ENCODE measurements at places on chromosomes 5 and 9.
A peak's percentile ranks its signal among the peaks of the same experiment; 100 is the strongest.

DNA sequence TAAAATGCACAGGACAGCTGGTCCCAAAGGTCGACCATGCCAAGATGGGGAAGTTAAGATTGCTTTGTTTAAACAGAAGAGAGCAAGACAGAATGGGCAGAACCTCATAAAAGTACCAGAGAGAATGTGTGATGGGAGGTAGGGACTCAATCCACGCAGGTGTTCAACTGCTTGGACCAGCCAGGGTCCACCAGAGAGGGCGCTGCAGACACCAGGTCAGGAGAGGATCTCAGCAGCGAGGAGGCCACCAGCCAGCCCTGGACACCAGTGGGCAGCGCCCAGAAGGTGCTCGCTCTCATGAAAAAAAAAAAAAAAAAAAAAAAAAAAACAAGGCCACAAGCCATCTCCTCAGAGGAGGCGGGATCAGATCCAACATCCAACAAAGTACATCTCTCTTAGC, 81.8 kb downstream of the SHC3 start:
- H3K4me3 ChIP-seq = no peak overlapping the region
- peaks cover 17% of the 10 kb centered on the region for H3K27me3 ChIP-seq
- DNase-seq = no peak
- no peaks in the 10 kb centered on the region for H3K4me1 ChIP-seq

GRCh38 chr9:99184110-99184474, 37.6 kb downstream of the ALG2 start:
- peaks cover under 1% of the 10 kb centered on the region for H3K27me3 ChIP-seq
- no peaks in the 10 kb centered on the region for H3K36me3 ChIP-seq
- peaks cover 58% of the 10 kb centered on the region for H3K4me1 ChIP-seq

DNA sequence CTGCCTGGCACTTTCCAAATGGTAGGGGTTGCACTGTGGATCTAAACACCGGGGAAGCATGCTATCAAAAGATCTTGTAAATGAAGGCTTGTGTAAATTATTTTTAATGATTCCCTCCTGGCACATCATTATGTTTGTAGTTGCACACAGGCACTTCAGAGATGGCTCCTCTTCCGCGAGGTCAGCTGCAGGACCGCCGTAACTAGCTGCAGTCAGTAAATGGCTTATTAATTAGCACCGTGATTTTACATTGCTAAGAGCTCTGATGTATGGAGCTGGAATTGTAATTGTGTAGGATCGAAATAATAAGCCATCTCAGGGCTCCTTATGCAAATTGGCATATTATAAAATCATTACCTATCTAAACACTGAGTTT, 397.6 kb upstream of the IRX1 start:
- peaks cover 6% of the 10 kb centered on the region for H3K4me1 ChIP-seq
- no peak for DNase-seq
- no peak overlapping the region for H3K4me3 ChIP-seq
- peaks cover 43% of the 10 kb centered on the region for H3K27me3 ChIP-seq

- peaks cover 18% of the 10 kb centered on the region for H3K4me1 ChIP-seq
- H3K36me3 ChIP-seq = no peaks in the 10 kb centered on the region
- no peak overlapping the region for H3K4me3 ChIP-seq
- H3K27ac ChIP-seq = peak overlapping the region; percentile 45
- H3K27me3 ChIP-seq = no peaks in the 10 kb centered on the region
Observed at GRCh38 chr9:110125763-110126351, 82.1 kb downstream of the C9orf152 start.

DNA sequence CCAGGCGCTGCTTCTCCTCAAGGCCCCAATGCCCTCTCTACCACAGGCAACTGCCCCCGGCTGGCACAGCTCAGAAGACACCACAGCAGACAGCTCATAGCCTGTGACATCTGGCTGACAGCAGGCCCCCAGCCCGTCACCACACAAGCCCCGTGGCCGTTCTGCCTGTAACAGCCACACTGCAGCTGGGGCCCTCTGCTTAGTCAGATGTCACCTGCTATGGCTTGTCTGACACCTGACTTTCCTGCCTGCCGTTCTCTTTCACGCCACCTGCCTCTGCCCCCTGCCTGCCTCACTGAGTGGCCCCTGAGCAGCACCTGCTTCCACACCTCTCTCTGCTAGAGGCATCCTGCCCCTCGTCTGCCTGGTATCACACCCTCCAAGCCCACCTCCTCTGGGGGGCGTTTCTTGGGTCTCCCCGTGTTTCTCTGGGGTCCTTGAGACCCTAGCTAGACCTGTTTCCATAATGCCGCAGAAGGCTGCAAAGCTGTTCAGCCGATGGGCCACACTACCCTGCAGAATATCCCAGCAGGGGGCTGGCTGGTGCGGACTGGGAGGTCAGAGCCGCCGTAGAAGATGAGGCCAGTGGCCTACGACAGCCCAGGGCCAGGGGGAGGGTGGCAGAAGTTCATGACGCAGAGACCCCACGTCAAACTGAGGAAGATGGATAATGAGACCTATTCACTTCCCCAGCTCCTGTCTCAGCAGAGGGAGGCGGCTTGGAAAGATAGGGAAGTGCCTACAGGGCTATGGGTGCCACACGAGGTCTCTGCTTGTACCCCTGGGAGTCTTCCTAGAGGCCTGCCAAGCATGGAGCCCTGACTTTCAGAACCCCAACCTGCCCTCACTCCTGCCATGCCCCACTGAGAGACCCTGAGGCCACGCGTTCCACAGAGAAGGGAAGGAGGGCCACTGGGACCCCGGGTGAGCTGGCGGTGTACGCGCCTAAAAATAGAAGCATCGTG, 95.1 kb downstream of the ZNF354C start:
- no peak overlapping the region for H3K27ac ChIP-seq
- H3K27me3 ChIP-seq = peaks cover 4% of the 10 kb centered on the region
- no peak overlapping the region for H3K4me3 ChIP-seq
- no peaks in the 10 kb centered on the region for H3K36me3 ChIP-seq
- DNase-seq = peak; percentile 11

GRCh38 chr9:15501803-15502202, 9.0 kb downstream of the PSIP1 start:
- no peak overlapping the region for H3K4me3 ChIP-seq
- peaks cover 90% of the 10 kb centered on the region for H3K36me3 ChIP-seq
- no peak overlapping the region for H3K27ac ChIP-seq
- DNase-seq = no peak
- H3K27me3 ChIP-seq = no peaks in the 10 kb centered on the region
- peaks cover 66% of the 10 kb centered on the region for H3K4me1 ChIP-seq

DNA sequence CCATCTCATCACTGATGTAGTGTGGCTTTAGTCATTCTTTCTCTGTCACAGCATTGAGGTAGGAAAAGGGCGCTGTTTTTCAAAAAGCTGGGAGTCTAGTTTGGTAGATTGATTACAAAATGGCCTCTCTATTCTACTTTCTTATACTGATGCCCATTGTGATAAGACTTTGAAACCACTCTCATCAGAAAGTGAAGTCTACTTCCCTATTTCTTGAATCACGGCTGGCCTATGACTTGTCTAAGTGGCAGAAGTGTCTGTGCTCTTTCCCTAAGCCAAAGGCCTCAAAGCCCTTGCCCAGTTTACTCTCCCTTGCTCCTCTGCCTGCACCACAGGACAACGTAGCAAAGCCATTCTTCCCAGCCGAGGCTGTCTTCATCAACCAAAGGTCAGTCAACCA, 83.0 kb upstream of the IL33 start:
- H3K36me3 ChIP-seq = no peaks in the 10 kb centered on the region
- H3K4me3 ChIP-seq = no peak overlapping the region
- no peak for DNase-seq
- no peak overlapping the region for H3K27ac ChIP-seq

GRCh38 chr5:127070243-127070642, 3.1 kb downstream of the C5orf63 start:
- no peak for DNase-seq
- H3K4me3 ChIP-seq = no peak overlapping the region
- H3K4me1 ChIP-seq = peaks cover 19% of the 10 kb centered on the region

DNA sequence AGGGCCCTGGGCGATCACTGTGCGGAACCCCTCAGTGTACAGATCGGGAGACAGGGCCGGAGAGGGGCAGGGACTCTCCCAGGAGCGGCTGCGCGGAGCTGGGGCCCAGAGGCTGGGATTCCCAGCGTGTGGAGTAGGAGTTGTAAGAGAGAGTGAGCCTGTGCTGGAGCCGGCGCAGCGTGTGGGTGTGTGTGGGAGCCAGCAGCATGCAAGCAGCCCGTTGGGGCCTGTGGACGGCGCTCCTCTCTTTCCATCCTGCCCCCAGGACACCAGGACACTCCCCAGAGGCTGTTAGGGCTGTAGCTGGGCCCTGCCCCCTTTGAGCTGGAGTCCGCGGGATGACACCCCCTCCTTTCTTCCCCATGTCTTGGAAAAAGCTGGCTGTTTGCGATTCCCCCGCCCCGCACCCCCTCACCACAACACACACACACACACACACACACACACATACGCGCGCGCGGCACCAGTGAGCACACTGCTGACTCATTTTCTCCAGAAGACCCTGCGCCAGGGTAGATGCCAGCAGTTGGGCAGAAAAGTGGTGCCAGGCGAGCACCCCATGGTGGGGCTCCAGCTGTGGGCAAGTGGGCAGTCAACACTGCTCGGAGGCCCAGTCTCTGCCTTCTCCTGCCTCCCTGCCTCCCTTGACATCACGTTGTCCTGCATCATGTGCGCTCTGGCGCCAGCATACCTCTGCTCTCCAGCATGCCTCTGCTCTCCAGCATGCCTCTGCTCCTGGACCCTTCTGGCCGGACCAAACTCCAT, 1.5 kb downstream of the COL27A1 start:
- peaks cover 21% of the 10 kb centered on the region for H3K4me1 ChIP-seq
- H3K36me3 ChIP-seq = no peaks in the 10 kb centered on the region
- peak overlapping the region; percentile 83 for H3K4me3 ChIP-seq

DNA sequence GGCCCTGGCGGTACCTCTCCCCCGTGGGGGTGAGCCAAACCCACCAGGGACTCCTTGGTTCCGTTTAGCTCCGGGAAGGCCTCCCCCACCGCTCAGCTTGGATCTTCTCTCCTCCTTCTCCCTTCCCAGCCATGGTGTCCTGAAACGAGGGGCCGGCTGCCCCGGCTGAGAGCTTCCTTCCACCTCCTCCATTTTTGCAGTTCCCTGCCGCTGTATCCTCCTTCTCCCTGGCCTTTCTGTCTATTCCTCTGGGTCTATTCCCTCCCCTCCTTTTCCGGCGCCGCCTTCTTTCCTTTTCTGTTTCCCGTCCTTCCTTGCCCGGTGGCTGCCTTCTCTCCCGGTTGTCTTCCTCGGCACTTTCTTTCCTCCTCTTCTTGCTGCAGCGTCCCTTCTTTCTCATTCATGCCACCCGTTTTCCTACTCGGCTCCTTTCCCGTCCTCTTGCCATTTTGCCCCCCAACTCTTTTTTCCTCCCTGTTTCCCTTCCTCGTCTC, 110.4 kb downstream of the LIFR start:
- peaks cover 67% of the 10 kb centered on the region for H3K27me3 ChIP-seq
- no peak for DNase-seq
- no peak overlapping the region for H3K27ac ChIP-seq
- H3K36me3 ChIP-seq = no peaks in the 10 kb centered on the region
- H3K4me1 ChIP-seq = peaks cover 2% of the 10 kb centered on the region
- H3K4me3 ChIP-seq = no peak overlapping the region

- peak overlapping the region; percentile 72 for H3K27ac ChIP-seq
- peaks cover 43% of the 10 kb centered on the region for H3K36me3 ChIP-seq
- no peaks in the 10 kb centered on the region for H3K27me3 ChIP-seq
- H3K4me3 ChIP-seq = no peak overlapping the region
- DNase-seq = no peak
Observed at GRCh38 chr5:32283061-32283460, 29.7 kb downstream of the MTMR12 start.

DNA sequence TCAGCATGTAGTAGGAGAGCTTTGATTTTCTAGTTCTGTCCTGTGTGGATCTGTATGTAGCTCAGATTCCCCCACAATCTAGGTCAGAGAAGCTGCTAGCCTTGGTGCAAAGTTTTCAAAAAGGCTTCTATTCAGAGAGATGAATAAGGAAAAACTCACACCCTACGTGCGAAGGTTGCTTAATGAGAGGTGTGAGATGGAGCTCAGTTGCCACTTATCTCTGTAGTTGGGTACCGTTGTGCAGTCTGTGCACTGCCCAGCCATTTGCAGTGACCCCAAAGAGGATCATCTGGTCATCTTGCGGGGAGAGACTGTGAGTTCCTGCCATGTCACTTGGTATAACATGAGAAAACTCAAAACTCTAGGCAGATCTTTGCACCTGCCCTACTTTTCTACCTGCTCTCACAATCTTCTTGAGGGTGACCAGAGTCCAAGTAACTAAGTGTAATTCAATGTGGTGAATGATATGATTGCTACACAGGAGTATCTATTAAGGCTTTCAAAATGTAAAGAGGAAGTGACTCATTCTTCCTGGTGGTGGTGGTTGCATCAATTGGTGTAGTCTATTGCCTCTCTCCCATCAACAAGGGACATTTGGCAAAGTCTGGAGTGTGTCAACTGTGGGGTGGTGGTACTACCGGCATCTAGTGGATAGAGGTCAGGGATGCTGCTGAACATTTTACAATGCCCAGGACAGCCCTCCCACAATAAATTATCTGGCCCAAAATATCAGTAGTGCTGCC, 65.2 kb downstream of the TMC1 start:
- peaks cover 50% of the 10 kb centered on the region for H3K4me1 ChIP-seq
- H3K4me3 ChIP-seq = no peak overlapping the region
- no peaks in the 10 kb centered on the region for H3K36me3 ChIP-seq
- H3K27ac ChIP-seq = peak overlapping the region; percentile 8
- H3K27me3 ChIP-seq = no peaks in the 10 kb centered on the region

GRCh38 chr5:151808451-151809169, 36.9 kb downstream of the G3BP1 start:
- peaks cover 99% of the 10 kb centered on the region for H3K36me3 ChIP-seq
- no peak overlapping the region for H3K4me3 ChIP-seq
- no peaks in the 10 kb centered on the region for H3K27me3 ChIP-seq
- no peak for DNase-seq
- peak overlapping the region; percentile 57 for H3K27ac ChIP-seq

- no peak overlapping the region for H3K27ac ChIP-seq
- peaks cover 16% of the 10 kb centered on the region for H3K27me3 ChIP-seq
- no peaks in the 10 kb centered on the region for H3K4me1 ChIP-seq
Observed at GRCh38 chr5:156641686-156642085, 208.4 kb upstream of the PPP1R2B start.

- peak; percentile 90 for DNase-seq
- peaks cover 18% of the 10 kb centered on the region for H3K27me3 ChIP-seq
- H3K36me3 ChIP-seq = no peaks in the 10 kb centered on the region
- peaks cover 5% of the 10 kb centered on the region for H3K4me1 ChIP-seq
- H3K27ac ChIP-seq = no peak overlapping the region
- peak overlapping the region; percentile 14 for H3K4me3 ChIP-seq
Observed at GRCh38 chr9:98974994-98975712, 31.4 kb downstream of the COL15A1 start.

DNA sequence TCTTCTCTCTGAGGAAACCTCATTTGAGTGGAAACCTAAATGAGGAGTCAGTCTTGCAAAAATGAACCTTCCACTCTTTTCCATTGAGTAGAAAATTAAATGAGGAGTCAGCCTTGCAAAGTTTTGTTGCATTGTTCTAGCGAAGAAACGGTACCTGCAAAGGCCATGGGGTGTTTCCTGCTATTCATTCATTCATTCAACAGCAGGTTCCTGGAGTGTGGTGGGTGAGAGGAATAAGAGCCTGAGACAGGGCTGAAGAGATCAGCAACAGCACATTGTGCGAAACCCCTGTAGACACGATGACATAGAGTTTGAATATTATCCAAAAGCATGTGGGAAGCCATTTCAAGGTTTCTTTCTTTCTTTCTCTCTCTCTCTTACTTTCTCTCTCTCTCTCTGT, 14.6 kb upstream of the SETX start:
- peaks cover 14% of the 10 kb centered on the region for H3K36me3 ChIP-seq
- peaks cover 18% of the 10 kb centered on the region for H3K4me1 ChIP-seq
- no peak overlapping the region for H3K4me3 ChIP-seq
- DNase-seq = no peak
- no peak overlapping the region for H3K27ac ChIP-seq
- no peaks in the 10 kb centered on the region for H3K27me3 ChIP-seq

All from activated T-cell treated with anti-CD3 and anti-CD28 coated beads, Interleukin-2, amount 50 U/mL, for 24 hours (primary cell).